ENCODE measurements at places on chromosomes 6 and 20. TPM values are rescaled to one million over a fixed set of nuclear protein-coding genes. Genes with fewer than 3 reads are reported as not detected.

FNDC1 gene
- total RNA-seq, result 14.2 TPM

AGER gene
- total RNA-seq, result 1.1 TPM

ZSCAN23 gene
- 17.1 TPM for total RNA-seq

ORC3 gene
- total RNA-seq, result 18.4 TPM

DNA sequence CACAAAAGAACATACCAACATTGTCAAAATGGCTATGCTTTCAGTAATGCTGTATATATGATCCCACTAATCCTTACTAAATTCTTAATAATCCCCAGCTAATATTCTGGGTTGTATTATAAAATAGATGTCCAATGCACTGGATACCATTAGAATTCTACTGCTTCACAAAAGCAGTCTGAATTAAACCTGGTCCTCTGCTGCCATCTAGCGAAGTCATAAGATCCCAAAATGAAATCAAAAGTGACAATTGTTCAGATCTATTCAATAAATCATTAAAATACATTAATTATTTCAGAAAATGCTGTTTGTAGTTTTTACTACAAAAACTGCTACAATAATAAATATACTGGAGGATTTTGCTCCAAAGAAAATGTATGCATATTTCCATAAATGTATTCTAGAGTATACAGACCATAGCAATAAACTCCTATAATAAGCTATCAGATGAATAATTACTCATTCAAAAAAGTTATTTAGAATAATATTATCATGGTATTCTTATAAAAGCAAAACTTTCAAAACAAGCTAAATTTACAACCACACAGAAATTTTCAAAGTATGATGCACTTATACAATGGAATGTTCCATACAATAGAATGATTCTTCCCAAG, 92.6 kb downstream of the RNGTT start:
- DNase-seq, result peak; percentile 15

DNA sequence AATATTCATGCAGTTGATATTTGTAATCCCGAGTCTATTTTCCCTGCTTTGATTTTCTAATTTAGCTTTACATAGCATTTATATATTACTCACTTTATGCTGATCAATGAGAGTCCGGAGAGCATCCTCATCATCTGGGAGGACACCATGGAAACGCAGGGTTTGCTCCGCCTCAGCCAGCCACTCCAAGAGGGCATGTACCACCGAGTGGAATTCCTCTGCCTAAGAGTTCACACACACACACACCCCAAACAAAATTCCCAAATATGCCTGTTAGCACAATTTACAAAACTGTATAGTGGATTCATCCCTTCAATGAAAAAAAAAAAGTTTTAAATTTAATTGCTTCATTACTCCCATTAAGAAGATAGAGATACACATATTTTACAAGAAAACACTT, 160.7 kb downstream of the DST start:
- DNase-seq, result no peak

GRCh38 chr20:63500902-63501817, 2.3 kb upstream of the EEF1A2 start:
- no peak for DNase-seq

GRCh38 chr6:161543684-161544309, 269.9 kb upstream of the AGPAT4 start:
- no peak for DNase-seq

- DNase-seq, result no peak
Observed at GRCh38 chr6:9233686-9234085, 798.3 kb upstream of the SLC35B3 start.

- no peak for DNase-seq
Observed at GRCh38 chr6:32792901-32793435, 23.8 kb downstream of the HLA-DOB start.

All from transverse colon (tissue), 4 donors.